ENCODE measurements at places on chromosomes 1 and 21.

DNA sequence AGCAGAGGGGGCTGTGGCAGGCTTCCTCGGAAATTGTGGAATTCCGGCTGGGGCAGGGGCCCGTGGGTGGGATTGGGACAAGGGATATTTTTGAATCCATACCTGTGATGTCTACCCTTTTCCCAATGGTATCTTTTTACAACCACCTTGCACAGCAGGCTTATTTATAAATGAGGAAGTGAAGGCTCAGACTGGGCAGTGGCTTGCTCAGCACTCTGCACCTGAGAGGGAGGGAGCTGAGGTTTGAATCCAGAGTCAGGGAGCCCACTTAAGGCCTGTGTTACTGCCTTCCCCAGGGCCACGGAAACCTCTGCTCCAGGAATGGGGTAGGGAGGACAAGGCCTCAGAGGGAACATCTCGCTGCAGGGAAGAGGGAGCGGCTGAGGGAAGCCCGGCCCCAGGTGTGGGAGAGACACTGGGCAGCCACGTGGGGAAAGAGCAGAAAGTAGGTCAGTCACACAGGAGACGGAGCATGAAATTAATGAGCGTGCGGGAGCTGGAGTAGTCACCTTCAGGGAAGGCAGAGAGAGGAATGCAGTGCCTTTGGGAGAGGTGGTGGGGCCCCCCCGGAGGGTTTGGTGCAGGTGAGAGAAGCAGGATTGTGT lies 35.4 kb upstream of the SCMH1 start:
- no peak for DNase-seq

GRCh38 chr1:15260418-15261154 lies 13.6 kb downstream of the FHAD1 start:
- peak; percentile 44 for DNase-seq

DNA sequence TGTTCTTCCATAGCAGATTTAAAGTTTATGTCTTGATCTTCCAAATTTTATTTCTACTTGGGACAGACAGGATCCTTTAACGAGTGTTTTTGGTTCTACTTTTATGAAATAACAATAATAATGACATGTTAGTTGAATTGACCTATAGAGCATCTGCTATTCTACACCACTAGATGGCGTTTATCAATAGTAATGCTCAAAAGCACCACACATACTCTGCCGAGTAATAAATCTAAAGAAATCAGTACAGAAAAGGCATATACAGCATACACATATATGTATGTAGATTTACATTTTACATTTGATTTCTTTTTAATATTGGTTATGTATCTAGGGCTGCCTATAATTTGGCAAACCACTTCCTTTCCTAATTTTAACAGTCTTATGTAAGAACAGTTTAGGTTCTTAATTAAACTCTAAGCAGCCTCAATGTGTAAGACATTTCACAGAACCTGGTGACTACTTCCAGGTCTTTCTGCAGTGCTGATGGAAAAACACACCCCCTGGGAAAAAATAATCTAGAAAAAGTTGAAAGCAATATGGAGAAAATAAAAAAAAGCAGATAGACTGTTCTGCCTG lies 5.9 kb upstream of the SIPA1L2 start:
- peak; percentile 85 for DNase-seq

DNA sequence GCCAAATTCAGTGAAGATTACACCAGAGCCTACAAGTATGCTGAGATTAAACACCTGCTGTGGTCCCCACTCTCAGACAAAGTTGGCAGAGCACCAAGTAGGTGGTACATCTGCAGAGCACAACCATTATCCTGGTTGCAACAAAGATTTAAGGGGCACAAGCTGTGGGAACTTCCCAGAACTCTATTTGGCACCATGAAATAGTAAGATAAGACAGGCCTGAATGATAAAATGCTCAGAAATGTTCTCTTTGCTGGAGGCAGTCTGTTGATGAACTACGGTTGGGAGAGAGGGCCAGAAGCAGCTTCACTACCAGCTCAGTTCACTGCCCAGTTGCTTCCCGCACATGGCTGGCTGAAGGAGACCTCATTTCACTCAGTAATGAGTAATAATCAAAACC lies 19.9 kb downstream of the RPL5 start:
- no peak for DNase-seq

- DNase-seq = peak; percentile 96
Measured at GRCh38 chr1:23539698-23540266, 8.7 kb upstream of the E2F2 start.

- no peak for DNase-seq
Measured at GRCh38 chr1:98487620-98488019, 173.9 kb upstream of the SNX7 start.

Data from PC-3 (cell line).